Left cardiac atrium (tissue), 4 donors: ENCODE measurements at places on chromosomes 3 and 15. TPM values are rescaled to one million over a fixed set of nuclear protein-coding genes. Genes with fewer than 3 reads are reported as not detected.

The SV2B gene
- total RNA-seq, result 1.8 TPM

The MITF gene
- 51.4 TPM for total RNA-seq

DNA sequence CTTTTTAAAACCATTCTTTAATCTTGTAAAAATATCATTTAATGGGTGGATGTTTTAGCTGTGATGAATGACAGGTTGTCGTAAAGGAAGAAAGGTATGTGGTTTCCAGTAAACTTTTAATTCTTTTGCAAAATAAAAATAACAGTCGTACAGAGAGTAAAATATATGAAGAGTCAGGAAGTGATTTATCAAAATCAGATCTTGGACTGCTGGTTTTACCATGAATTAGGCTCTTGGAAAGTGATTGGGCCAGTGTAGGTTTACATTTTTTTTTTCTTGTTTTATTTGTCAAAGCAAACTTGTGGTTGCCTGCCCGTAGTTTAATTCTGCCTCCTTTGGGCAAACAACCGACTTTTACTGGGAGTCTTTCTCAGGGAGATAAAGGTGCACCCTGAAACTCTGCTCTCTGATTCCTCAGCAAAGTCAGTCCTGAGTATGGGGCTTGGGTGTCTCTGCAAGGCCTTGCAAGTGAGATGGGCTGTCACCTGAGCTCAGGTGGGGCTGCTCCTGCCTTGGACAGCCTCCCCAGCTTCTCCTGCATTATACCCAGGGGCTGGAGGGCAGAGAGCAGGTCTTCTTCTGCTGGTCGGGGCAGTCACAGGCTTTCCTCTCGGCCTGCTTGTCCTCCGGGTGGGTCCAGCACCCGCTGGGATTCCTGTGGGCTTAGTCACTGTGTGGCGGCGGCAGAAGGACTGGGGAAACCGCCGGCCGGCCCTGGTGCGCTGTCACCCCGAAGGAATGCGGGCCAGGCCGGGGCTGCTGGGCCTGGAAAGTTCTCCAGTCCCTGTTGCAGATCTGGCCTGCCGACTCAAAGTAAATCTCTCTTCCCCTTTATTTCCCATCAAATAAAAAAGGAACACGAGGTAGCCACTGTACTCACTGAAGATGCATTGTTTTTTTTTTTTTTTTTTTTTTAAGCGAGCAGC, 79.0 kb downstream of the IGF1R start:
- peak; percentile 92 for DNase-seq

DNA sequence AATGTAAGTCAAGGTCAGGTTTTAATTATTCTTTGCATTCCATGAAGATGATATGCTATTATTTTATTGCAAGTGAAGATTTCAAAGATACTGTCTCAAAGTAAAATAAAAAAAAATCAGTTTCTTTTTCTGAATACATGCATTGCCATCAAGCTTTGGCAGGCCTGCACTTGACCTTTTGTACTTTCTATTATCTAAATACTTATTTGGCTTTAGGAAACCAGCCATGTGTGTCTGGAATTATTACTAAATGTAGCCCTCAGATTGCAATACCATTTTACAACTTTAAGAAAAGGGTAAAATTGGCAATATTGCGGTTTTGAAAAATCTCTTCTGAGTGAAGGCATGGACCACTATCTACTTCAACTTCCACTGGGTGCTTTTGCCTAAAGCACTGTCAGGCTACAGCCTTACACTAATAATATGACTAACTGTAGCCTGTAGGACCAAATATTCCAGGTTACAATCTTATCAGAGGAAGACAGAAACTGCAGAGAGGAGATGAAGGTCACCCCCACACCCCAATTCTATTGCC, 349.4 kb upstream of the DCBLD2 start:
- peak; percentile 28 for DNase-seq

GRCh38 chr3:37943631-37944314, 46.8 kb upstream of the VILL start:
- no peak for DNase-seq

DNA sequence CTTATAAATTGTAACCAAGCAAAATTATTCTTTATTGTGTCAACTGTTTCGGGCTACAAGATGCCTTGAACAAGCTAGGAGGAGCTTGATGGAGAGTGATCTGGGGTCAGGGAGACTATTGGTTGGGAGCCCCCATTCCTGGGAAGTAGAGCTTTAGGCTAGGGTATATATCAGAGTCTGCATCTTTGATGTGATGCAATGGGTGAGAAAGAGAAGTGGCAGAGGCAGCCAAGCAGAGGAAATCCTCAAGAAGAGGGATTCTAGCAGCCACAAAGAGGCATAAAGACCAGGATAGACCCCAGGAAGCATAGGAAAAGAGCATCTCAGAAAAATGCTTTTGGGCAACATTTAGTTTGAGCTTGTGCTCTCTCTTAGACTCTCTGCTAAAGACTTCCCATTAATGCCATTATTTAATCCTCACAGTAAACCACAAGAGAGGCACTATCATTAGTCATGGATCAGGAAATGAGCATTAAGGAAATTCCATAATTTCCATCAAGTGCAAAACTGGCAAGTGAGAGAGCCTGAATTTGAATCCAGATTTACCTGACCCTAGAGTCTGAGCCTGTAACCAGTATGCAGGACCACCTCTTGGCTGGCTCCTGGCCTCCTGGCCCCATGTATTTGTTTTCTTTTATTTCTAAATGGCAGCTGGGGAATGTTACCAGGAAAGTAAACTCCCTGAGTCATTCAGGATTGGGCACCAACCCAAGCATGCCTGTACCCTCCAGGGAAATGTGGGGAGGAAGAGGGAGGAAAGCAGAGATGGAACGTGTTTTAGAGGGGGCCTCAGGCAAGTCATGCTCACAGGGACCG, 118.7 kb downstream of the RPL22L1 start:
- peak; percentile 64 for DNase-seq

DNA sequence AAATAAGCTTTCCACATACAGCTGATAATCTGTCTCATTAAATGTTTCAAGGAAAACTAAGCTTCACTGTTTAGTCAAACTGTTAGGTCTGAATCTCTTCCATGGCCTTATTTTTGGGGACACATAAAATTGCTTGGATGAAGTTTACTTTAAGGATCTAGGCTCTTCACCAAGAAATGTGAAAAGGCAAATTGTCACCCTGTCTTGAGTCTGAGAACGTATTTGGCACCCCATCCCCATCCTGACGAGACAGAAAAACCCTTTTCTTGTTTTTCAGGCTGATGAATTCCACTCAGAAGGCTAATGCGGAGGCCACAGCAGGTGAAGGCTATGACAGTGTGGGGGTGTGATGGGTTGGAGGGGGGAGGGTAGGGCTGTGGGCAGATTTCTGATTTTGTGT, 226.6 kb downstream of the GREM1 start:
- no peak for DNase-seq

- no peak for DNase-seq
Observed at GRCh38 chr3:38115645-38116427, 21.1 kb downstream of the ACAA1 start.

- DNase-seq, result no peak
Observed at GRCh38 chr3:52232279-52233107, 6.5 kb downstream of the TWF2 start.

DNA sequence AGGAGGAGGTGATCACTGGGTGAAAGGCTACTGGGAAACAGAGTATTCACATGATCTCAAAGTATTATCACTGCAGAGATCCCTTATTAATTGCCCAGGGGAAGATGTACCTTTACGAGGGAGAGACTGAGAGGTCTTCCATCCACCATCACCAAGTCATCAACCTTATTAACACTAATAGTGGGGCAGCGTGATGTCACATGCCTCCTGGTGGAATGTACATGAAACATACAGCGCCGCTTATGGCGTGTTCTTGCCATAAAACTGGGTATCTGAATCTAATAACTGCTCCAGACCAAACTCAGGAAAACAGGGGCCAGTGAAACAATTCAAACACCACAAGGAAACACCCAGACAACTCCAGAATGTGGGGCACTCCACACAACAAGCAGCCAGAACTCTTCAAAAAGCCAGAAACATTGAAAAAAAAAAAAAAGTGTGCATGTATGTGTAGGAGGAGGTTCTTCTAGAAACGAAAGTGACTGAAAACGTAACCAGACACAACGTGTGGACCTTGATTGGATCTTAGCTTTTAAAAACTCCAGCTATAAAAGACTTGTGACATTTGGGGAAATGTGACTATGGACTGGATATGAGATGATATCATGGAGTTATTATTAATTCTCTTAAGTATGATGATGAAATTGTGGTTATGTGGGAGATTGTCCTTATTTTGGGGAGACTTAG, 4.6 kb downstream of the STIMATE start:
- no peak for DNase-seq

- DNase-seq, result no peak
Observed at GRCh38 chr15:33561407-33561806, 250.6 kb downstream of the RYR3 start.

DNA sequence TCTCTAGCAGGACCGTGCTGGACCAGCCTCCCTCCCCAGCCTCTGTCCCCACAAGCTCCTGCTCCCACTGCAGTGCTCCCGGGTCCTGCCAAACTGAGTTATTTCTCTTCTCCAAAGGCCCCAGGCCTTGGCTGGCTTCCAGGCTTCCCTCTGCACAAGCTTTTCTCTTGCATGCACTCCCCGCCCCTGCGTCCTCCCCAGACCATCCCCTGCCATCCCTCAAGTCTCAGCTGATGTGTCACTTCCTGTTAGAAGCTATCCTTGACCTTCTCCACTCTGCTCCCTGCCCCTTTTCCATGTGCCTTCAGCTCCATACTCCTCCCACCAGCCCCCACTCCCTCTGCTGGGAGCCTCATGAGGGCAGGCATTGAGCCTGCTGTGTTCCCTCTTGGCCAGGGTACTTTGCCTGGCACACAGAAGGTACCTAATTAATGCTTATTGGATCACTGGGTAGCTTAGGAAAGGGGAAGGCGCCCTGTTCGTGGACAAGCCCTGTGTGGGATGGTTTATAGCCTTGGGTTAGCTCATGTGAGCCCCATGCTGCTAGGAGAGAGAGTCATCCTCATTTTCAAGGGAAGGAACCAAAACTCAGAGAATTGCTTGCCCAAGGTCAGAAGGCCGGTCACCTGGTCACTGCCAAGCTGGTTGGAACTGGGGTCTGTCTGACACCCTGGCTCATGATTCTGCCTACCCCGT, 56.4 kb downstream of the FEM1B start:
- DNase-seq, result peak; percentile 71

DNA sequence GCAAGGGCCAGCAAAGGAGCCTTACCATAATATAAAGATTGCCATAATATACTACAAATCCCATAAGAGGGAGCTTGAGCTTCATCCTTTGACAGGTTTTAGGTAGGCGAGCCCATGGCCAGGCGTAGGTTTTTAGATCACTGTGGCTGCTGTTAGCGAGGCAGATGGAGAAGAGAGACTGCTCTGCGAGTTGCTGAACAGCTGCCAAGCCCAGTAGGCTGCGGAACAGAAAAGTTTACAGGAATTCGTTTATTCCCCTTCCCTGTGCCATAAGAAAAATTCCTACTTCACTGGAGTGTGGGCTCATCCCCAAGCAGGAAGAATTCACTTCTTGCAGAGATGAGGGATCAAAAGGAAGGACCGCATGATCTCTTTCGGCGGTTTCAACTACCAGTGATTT, 30.5 kb downstream of the TMED3 start:
- no peak for DNase-seq

DNA sequence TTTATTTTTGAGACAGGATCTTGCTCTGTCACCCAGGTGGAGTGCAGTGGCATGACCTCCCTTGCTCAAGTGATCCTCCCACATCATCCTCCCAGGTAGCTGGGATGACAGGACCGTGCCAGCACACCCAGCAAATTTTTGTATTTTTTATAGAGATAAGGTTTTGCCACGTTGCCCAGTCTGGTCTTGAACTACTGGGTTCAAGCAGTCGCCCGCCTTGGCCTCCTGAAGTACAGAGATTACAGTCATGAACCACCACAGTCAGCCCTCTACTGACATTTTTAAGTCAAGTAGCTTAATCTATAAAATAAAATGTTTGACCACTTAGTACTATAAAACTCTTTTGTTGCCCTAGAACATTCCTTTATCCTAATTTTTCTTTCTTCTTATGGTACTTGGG, 198.8 kb downstream of the FNDC3B start:
- DNase-seq, result no peak
